ENCODE measurements at places on chromosomes 16 and 17.

GRCh38 chr17:3964203-3965117 lies at the start of gene ATP2A3:
ATP2A3 (minus strand) TSS chr17:3964437; CDS start chr17:3964291, 146 bp downstream.
- no peak for DNase-seq

GRCh38 chr17:55763856-55764255 lies 13.0 kb downstream of the PCTP start:
- DNase-seq: no peak

- no peak for DNase-seq
Observed at GRCh38 chr16:85431431-85432124, 181.5 kb upstream of the GSE1 start.

DNA sequence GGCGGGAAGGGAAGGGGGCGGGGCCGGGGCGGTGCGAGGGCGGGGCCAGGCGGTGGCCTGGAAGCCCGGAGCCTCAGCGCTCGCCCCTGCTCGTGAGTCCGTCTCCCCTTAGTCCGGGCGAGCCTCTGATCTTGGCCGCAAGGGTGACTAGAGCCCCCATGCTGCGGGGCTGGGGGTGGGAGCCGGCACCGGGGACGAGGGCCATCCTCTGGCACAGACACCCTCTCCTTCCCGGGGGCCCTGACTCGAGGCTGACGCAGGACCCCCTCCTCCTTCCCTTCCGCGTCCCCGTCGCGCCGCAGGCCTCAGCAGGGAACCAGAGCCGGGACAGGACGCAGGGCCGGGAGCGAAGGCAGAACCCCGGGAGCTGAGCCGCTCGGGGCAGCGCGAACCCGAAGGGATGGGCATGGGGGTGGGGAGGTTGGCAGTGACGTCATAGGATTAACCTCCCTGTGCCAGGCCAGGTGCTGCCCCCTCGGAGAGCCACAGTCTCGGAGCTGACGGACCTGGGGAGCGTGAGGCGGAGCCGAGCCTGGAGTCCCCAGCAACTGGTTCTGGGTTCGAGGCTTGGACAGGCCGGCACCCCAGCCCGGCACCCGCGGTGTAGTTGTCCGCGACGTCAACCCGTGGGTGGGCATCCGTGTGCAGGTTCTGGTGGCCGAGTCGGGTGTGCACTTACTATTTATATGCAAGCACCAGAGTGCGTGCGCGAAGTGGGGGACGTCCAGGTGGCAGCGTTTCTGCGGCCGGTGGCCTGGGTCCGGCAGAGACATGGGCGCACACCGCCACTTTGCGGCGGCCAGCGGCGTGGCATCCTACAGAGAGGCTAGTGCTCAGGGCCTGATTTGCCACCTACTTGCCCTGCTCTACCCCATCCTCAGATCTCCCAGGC lies 503 bp upstream of the PLCD3 start:
- no peak for DNase-seq

DNA sequence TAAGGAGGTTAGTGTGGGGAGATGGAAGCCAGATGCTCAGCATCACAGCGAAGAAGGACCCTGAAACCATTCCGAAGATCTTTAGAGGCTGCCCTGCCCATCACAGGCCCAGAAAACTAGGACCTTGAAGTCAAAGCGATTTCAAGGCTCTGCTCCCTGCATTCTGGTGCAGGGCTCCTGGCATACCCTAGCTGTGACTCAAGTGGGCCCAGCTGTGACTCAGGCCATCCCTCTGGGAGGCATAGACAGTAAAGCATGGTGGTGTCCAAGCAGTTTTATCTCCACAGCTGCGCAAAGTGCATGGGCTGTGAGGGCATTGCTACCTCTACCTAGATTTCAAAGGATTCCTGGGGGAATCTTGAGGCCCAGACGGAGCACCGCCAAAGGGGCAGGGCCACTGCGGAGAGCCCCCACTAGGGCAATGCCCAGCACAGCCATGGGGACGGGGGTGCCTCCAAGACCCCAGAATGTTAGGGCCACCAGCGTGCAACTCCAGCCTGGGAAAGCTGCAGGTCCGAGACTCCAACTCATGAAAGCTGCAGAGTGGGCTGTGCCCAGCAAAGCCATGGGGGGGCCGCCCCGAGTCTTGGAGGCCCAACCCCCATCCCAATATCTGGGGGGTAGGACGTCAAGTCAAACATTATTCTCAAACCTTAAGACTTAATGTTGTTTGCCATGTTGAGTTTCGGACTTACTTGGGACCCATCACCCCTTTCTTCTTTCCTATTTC lies 11.7 kb upstream of the ZNF594 start:
- no peak for DNase-seq

GRCh38 chr16:56970934-56971767 lies 9.4 kb downstream of the CETP start:
- DNase-seq: no peak

DNA sequence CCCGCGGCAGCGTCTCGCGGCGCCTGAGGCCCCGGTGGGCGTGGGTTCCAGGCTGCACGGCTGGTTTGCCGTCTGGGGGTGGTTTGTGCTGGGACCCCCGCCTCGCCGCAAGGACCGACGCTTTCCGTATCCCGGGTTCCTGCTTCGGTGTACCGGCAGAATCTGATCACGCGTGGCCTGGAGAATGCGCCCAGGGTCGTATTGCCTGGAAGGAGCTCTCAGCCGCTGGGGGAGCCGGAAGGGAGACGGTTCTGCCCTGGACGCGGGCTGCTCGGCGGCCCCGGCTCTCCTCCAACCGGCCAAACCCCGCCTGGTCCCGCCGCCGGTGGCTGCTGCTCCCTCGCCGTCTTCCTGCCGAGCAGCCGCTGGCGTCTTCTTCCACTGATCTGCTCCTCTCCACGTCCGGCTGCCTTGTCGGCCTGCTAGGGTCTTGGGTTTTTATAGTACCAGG lies 39.8 kb downstream of the ZNF778 start:
- DNase-seq: no peak

DNA sequence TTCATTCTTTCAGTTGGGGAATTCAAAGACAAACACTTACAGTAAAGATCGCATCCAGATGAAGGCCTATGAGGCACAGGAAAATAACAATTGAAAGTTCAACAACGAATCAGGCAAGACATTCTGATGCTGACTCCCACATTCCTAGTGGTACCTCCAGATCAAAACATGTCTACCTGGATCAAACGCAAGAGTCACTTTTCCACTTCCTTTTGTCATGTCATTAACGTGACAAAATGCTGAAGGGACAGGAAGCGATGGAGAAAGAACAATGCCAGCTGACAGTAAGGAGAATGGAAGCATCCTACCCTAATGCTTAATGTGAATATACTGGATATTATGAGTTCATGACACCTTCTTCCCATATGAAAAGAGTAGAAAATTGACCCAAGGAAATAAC lies 365.4 kb upstream of the CDH11 start:
- no peak for DNase-seq

GRCh38 chr16:30063278-30063892 lies 2.2 kb upstream of the ALDOA start:
- DNase-seq: no peak

GRCh38 chr16:24174504-24174903 lies 81.6 kb upstream of the CACNG3 start:
- no peak for DNase-seq

DNA sequence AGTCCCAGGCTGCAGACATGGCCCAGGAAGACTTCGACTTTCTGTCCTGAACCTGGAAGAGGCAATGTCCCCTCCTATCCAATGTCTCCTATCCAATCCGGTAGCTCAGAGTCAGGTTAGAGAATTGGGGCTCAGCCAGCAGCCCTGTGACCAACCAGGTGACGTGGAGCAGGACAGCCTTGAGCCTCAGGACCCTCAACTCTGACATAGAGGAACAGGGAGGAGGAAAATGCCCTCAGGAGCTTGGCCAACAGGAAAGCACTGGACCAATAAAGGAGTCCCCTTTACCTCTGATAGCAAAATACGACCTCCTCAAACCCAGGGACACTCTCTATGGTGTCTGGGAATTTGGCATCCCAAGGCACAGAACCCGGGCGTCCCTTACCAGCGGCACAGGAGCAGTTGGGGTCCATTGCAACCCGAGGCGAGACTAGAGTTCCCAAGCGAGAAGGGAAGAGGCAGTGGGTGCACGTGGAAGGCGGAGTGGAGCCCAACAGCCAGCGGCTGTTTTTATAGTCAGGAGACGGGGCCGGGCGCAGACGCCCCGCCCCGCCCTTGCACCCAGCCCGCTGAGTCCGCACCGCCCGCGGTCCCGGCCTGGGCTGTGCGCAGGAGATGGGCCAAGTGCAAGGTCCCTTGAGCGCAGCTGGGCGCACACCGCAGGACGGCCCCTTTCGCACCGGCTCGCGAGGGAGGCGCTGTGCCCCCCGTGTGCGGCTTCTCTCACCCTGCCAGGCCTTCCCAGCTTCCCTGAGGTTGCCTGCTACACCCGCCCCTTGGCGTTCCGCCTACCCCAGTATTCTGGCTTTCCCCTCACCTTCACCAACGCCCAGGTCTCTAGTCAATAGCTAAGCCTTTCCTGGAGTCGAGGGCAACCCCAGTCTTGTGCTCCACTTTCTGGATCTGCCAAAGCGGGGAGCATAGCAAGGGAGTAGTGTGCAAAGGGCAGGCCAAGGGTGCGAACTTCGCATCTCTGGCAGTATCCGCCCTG lies at the start of gene MT1G:
TSS of gene MT1G (minus strand) at position 485 of the 991 bp plus-strand sequence. CDS start at position 413, 72 bp downstream.
- DNase-seq: no peak

- no peak for DNase-seq
Observed at GRCh38 chr17:5854871-5855554, 215.2 kb upstream of the WSCD1 start.

GRCh38 chr16:51872524-51872923 lies 674.4 kb downstream of the TOX3 start:
- no peak for DNase-seq

DNA sequence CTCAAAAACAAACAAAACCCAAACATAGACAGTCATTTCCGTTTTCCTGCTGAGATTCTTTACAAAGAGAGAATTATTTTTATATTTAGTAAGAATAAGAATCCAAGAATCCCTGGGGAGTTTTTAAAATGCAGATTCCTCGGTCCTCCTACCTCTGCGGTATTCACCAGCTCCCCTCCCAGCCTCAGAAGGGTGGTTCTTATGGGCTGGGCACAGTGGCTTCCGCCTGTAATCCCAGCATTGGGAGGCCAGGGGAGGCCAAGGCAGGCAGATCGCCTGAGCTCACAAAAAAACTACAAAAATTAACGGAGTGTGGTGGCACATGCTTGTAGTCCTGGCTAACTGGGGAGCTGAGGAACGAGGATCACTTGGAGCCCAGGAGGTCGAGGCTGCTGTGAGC lies 26.7 kb upstream of the USP7 start:
- DNase-seq: no peak

DNA sequence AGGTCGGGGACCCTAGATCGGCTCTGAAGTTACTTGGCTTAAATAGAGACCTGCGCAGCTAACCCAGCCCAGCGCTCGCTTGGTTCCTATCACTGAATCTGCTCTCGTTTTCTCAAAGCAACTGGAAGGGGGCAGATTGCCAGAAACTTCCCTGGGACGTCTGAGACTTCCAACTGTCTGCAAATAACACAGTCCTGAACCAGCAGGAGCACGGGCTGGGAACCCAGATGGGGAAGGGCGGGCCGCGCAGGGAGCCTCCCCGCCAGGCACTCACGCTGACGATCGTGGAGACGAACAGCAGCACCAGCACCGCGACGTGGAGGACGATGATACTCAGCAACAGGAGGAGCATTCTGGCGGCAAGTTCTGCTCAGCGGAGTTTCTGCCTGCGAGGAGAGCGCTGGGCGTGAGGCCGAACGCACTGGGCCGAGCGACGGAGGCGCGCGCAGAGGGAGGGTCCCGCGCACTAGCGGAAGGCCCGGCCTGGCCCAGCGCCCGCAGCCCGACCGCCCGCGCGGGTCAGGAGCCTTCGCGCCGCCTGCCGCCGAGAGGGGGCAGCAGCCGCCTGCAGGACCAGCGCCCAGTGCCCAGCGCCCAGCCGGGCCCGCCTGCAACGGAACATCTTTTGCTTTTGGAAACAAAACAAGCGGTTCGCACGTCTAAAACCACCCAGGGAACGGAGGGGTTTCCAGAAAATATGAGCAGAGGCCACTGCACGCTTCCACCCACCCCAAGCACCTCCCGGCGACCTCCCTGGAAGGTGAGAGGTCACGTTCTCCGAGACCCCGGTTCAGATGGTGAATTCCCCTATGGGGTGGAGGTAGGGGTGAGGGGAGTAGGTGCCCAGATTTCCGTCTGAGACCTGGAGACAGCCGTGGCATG lies 4.5 kb downstream of the PMP22 start:
- DNase-seq: no peak

DNA sequence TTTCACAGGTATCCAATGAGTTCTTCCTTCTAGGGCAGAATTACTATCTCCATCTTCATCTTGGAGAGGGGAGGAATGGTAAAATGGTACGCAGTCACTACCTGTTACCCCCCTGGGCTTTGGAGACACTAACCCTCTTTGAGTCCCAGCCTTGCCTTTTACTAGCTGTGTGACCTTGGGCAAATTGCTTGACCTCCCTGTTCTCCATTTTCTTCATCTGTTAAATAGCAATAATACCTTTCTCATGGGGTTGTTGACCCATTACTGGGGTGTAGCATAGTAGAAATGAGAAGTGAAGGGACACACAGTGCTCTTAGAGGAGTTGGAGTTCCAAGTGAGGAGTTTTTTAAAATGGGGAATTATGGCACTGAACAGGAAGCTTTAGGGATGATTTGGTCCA lies 324.7 kb downstream of the FOXL1 start:
- no peak for DNase-seq

DNA sequence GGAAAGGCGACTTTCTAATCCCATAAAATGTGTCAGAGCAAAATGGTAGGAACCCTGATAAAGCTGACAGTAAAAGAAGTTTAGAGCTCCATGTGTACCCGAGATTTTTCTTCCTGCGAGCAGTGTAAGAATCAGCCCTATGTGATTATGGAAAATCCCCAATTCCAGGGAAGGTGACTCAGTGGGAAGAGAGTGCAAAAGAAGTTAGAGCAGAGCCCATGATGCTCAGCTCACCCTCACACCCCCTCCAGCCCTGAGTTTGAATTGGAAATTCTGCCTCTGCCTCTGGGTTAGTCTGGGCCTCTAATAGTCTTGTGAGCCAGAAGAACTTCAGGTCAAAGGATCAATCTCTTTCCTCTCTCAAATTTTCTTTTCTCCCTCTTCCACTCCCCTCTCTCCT lies 12.5 kb downstream of the C17orf78 start:
- no peak for DNase-seq

DNA sequence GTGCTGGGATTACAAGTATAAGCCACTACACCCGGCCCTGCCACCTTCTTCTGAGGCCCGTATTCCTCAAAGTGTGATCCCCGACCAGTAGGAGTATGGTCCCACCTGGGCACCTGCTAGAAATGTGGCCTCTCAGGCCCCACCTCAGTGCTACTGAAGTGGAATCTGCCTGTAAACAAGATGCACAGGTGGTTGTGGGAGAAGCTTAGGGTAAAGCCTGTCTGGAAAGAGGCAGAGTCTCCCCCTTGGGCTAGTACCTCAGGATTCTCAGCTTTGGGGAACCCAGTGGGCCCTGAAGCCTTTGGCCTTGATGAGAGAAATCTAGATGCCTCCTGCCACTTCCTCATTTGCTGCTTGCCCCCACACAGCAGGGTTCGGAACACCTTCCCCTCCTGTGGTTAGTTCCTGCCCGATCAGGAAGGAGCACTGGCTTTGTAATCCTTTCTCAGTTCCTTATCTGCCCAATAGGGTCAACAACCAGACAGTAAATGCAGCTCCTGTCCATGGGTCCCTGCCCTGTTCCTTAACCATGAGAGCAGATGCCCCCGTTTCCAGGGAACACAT lies 25.2 kb downstream of the TK2 start:
- no peak for DNase-seq

Measured in NCI-H2081 treated with DMSO at 0.1 percent for 48 hours (cell line).